ENCODE measurements at places on chromosomes 7 and 10.

DNA sequence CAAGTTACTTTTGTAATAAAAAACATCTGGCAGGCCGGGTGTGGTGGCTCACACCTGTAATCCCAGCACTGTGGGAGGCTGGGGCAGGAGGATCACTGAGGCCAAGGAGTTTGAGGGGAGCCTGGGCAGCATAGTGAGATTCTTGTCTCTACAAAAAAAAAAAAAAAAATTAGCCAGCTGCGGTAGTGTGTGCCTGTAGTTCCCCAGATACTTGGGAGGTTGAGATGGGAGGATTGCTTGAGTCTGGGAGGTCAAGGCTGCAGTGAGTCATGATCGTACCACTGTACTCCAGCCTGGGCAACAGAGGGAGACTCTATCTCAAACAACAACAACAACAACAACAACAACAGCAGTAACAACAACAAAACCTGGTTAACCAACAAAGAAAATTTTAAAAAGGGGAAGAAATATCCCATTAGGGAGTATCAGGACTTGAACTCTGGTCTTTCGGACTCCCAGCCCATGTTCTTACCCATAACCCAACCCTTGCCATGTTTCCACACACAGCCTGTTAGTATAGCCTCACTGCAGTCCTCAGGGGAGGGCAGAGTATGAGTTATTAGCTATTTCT is 17.2 kb downstream of the PALD1 start:
- DNase-seq: no peak

DNA sequence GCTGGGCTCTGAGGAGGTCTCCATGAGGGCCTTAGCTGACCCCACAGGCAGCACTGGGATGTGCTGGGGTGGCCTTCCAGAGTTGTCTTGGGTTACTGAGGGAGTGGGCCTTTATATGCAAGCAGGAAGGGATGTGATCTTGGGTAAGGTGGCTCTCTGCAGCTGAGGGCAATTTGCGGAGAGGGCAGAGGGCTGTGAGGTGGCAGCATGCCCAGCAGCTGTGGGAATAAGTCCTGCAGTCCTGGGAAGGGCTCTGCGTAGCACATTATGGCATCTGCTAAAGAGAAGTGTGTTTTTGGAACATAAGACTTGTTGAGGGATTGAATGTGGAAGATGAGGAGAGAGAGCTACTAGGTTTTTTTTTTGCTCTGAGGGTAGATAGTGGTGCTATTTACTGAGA is 99.6 kb upstream of the KMT2E start:
- no peak for DNase-seq

DNA sequence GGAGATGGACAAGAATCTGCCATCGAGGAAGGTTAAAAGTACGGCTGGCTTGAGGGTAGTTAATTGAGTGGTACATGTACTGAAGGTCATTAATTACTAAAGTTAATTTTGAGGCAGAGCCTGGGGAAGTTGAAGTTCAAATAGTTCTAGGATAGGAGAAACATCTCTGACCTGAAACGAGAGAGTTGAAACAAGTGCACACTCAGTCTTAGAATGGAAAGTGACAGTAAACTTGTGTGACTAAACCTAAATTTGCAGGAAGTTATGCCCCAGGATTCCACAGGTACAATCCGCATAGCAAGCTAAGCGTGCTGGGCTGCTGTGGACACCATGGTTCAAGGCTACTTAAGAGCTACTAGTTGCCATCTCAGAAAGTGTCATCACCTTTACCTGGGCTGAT is 209.9 kb downstream of the CHCHD3 start:
- DNase-seq: no peak

DNA sequence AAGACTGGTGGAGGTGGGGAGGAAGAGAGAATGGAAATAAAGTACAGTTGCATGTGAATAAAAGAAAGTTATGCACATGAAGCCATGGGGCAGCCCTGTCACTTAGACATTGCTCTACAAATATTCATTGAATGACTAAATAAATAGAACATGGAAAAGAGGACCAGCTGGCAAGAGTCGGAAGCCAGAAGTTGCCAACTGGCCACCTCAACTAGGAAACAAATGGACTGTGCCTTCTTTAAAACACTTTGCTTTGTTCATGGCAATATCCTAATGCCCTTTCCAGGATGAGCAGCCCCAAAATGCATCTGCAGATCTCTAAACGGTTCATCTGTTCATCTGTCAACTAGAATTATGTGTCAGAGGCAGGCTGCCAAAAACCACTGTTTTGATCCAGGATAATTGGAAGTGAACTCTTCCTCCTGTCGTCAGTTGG is 157.3 kb downstream of the NOC3L start:
- DNase-seq: no peak

DNA sequence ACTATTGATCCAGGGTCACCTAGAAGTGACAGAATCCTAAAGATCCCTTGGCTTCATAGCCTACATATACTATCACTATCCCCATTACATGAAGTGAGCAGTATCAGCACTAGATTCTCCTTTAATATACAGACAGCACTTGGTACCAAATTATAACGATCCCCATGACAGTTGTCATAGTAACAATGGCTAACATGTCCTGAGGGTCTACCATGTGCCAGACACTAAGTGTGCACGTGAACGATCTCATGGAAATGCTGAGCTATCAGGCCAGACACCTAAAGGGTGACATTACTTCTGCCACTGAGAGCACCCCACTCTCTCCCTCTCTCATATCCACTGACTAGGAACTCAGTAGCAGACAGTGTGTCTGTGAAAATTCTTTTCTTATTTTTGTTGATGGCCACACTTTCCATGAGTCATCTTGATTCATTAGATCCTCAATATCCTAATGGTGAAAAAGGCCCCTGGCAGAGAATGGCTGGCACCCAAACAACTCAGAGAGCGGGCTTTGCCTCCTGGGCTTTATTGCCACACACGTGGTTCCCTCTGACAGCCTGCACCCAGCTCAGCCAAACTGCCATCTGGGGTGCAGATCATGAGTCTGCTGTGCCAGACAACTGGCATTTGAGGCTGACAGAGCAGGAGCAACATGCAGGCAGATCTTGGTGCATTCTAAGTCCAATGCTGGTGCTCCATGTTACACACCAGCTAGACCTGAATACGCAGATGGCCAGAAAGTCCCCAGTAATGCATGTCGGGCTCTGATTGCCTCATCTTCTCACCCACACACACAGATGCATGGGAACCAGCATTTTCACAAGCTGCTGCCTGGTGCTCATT is 176.3 kb downstream of the DGKI start:
- no peak for DNase-seq

- DNase-seq: no peak
Measured at GRCh38 chr10:23055424-23056185, 39.8 kb upstream of the MSRB2 start.

GRCh38 chr10:62749093-62749683 is 55.3 kb upstream of the ADO start:
- DNase-seq: no peak

DNA sequence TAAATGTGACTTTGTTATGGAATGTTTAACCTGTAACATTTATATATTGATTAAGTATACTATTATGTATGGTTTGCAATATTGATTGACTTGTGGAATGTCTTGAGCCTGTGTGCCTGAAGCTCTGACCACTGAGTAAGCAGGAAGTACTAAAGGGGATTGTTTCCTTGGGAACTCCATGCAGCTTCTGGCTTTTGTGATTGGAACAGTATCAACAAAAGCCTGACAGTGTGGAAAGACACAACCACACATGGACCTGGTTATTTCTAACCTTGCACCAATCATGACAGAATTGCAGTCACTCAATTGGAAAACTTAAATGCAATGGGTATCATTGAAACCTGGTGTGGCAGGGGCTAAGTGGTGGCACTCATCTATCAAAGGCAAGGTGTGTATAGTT is 45.5 kb upstream of the PIK3CG start:
- DNase-seq: no peak
